ENCODE measurements at places on chromosomes 1 and 21.

GRCh38 chr1:3002349-3003038 is 18.8 kb upstream of the ACTRT2 start:
- DNase-seq = no peak

GRCh38 chr1:241582921-241583321 is 50.7 kb downstream of the KMO start:
- DNase-seq = no peak

DNA sequence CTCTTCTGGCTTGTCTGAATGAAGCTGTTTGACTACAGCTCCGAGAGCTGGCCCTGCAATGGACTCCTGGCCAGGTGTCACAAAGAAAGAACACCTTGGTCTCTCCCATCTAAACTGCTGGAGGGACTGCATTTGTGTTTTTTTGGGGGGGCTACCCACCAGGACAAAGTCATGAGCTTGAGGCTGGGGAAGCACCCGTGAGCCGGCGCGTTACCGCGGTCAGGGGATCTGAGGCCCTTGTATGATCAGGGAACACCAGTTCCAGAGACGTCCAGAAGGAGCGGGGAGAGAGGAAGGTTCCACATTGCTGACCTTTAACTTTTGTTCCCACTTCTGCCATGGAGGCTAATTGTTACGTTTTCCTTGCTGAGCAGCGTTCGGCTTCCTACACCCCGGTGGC is 84.5 kb upstream of the C1orf174 start:
- DNase-seq = no peak

DNA sequence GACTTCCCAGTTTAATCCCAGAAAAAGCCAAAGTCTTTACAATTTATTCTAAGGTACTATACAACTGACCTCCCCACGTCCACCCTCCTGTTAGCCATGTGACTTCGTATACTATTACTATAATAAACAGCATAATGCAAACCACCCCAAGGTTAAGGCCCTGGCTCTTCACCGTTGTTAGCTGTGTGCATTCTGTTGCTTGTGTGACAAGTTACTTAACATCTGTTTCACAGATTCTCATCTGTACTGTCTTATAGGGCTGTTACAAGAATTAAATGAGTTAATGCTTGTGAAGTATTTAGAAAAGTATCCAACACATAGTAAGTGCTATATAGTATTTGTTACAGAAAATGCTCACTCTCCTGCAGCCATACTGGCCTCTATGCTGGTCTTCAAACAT is 15.7 kb downstream of the WARS2 start:
- no peak for DNase-seq

DNA sequence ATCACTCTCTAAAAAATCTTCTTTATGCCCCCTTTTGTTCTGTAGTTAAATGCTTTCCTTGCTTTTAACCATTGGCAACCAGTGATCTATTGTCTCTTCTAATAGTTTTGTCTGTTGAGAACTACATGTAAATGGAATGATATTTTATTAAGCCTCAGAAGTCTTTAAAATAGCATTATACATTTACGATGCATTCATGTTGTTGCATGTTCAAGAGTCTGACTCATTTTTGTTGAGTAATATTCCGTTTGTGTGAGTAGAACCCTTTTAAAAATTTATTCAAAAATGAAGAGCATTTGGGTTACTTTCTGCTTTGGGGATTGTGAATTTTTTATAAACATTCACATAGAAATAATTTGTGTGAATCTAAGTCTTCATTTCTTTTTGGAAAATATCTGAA is 1352.9 kb downstream of the NCAM2 start:
- no peak for DNase-seq

DNA sequence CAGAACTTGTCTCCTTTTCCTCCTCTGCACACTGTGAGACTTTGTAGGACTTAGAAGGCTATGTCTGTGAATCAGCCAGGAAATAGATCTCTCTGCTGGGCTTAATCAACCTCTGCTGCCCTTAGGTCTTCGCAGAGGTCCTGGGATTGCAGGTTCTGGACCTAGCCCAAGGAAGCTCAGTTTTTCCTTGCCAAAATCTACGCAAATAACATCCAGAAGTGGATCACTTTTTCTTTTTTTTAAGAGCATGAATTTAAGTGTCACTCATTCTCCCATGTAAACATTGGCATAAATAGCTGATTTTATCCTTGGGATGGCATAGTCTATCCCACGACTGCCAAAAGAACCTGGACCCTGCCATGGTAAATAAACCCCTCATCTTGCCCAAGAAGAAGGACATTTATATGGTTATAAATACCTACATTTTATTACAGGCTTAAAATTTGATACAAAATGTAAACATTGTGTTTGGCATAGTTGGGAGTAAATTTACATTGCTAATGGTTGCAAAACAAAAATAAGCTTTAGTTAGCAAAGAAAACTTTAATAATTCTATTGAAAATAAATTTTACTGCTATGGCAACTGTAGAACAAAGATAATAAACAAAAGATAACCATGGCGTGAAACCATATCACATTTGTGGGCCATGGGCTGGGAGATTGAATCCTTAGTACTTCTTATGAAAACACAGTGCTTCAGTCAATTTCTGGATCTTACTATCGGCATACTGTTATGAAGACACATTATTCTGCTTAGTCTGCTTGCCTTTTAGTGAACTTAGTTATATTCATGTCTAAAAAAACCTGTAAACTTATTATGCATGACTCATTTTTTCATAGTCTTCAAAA is 24.5 kb upstream of the DISC1 start:
- DNase-seq = peak; percentile 16

DNA sequence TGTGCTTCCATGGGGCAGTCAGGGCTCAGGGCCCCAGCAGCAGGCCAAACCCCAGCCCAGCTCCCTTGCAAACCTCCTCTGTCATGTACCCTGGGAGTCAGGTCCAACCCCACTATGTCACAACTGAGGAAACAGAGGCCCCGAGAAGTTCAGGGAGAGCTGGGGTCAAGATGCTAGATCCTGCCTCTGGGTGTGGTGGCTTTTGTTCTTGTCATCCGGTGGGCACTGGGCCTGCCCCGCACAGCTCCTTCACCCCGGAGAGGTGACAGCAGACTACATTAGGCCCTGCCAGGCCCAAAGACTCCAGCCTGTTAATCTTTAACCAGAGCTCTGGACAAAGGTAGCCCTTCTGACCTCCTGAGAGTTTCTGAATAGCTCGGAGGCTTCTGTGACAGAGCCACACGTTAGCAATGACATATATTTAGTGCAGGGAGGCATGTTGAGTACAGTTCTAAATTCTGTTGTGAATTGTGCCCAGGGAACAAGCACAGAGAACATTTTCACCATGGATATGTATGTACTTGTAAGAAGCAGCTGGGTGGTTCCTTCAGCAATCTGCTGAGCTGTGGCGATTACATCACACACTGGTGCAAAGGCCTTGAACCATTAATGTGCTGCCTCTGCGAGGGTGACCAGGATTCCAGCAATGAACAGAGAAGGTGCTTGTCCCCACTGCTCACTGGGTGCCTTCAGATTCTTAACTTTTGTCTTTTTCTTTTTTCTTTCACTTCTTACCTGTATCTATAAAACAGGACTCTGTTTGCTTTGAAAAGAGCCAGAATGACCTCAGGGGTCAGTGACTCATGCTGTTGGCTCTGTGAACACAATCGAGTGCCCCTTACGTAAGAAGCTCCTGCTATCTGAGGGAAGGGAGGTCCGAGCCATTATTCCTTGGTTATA is 102.8 kb downstream of the RHOU start:
- DNase-seq = peak; percentile 97
